Hematopoietic multipotent progenitor cell treated with erythropoietin and hydrocortisone succinate and interleukin-3 and kit ligand, for 4 days (in vitro differentiated cells): ENCODE measurements at places on chromosomes 11 and 22.

GRCh38 chr11:8002676-8003075, 15.5 kb downstream of the EIF3F start:
- no peak for DNase-seq

- DNase-seq, result no peak
Measured at GRCh38 chr11:96275801-96276594, 67.0 kb downstream of the MAML2 start.

GRCh38 chr22:47029244-47030074, 267.0 kb downstream of the TBC1D22A start:
- DNase-seq, result no peak

DNA sequence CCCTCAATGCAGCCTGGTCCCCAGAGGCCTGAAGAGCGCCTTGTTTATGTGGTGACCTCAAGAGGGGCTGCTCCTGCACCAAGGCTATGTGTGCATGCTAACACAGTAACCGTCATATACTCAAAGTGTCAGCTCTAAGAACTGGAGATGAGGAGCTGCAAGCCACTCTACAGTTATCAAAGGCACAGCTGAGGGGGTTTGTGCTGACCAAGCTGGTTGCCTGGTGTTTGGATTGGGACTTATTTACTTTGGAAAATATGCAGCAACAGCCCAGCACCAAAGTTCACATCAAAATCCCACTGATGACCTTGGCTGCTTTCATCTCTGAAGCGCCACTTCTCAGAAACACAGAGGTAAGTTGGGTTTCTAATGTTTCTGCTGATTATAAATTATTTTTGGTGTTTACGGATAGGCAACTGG, at the start of gene SERPIND1:
Gene SERPIND1, plus strand, starts transcription at position 321 of the 420 bp plus-strand sequence. CDS start 5,200 bp downstream, outside the sequence.
- no peak for DNase-seq

DNA sequence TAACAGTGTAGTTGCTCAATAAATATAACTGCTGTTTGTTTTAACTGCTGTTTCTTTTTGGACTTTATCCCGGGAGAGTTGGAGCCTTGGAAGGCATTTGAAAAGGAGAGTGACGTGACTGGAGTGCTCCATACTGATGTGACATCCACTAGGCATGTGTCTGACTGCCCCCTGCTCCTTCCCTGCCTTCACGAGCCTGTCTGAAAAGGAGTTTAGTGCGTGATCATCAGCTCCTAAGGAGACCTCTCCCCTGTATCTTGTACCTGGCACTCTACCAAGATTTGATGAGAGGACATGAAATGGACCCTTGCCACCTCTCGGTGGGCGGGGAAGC, 22.9 kb downstream of the ZBTB16 start:
- DNase-seq, result no peak

DNA sequence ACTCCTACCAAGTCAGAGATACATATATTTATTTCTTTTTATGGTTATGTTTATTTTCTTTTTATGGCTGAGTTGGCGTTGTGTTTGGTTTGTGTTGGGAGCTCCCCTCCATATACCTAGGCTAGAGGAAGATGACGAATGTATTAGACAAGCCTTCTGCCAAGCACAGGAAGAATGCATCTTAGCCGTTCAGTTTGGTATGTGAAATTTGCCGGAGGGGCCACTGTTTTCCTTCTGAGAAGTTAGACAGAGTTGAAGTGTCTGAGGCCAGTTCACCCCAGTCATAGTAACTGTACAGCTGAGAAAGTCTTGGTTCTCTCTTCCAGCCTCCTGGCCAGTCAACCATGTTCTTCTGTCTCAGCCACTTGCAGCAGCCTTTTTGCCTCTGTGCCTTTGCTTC, 29.8 kb downstream of the TEAD1 start:
- no peak for DNase-seq

DNA sequence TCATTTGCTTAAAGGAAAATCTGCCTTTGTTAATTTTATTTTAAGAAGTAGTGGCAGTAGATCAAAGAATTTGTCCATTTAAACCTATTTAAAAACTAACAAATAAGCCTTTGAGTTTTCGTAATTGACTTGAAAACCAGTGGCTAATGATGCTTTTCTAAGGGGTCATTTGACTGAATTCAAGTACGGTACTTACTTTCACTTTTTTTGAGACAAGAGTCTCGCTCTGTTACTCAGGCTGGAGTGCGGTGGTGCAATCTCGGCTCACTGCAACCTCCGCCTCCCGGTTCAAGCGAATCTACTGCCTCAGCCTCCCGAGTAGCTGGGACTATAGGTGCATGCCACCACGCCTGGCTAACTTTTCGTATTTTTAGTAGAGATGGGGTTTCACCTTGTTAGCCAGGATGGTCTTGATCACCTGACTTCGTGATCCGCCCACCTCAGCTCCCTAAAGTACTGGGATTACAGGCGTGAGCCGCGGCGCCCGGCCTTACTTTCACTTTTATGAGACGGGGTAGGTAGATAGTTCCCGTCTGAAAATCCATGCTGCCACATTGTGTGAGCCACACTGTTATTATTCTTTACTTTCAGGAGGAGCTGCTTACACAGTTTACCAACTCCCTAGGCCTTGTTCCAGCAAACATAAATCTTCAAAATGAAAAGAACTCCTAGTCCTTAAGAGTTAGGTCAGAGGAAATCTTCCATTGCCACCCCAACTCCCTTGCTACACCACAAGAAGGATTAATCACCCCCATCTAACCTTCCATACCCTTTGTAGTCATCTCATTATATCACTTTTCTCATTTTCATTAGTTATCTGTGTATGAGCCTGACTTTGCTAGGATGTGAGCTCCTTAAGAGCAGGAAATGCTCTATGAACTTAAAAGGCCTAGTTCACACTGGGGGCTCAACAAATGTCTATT, 926.6 kb upstream of the CCDC90B start:
- no peak for DNase-seq

DNA sequence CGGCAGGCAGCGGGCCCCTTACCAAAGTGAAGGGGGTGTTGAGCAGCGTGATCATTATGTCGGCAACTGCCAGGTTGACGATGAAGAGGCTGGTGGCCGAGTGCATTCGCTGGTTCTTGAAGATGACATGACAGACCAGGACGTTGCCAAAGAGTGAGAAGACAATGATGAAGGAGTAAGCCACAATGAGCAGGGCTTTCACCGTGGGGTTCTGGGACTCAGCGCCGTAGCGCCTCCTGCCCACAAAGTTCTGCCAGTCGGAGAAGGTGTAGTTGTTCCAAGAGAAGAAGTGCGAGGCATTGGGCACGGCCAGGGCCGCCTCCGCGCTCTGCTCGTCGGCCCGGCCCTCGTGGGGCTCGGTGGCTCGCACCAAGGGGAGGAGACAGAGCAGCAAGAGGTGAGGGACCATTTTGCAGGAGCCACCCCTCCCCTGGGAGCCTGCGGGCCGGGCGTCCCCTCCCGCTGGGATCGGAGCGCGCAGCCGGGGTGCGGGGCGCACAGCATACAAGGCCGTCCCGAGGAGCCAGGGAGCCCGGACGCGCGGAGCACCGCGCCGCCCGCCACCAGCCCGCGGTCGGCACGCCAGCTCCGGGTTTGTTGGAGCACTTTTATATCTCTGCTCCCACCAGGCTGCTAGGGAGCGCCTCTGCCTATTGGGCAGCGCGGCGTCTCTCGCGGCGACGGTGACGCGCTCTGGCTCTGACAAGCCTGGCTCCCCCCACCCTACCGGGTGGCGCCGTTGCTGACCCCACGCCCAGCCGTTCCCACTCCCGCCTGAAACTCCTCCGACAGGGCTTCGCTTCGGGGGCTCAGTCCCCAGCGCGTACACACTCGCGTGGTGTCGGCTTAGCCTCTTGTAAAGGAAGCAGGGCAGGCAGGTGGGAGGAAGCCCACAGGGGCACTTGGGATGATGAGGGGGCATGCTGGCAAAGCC, at the start of gene GPR83:
Gene GPR83, minus strand, starts transcription at position 581 of the 934 bp plus-strand sequence. Its CDS starts 172 bp downstream, at position 409.
- DNase-seq, result peak; percentile 58

DNA sequence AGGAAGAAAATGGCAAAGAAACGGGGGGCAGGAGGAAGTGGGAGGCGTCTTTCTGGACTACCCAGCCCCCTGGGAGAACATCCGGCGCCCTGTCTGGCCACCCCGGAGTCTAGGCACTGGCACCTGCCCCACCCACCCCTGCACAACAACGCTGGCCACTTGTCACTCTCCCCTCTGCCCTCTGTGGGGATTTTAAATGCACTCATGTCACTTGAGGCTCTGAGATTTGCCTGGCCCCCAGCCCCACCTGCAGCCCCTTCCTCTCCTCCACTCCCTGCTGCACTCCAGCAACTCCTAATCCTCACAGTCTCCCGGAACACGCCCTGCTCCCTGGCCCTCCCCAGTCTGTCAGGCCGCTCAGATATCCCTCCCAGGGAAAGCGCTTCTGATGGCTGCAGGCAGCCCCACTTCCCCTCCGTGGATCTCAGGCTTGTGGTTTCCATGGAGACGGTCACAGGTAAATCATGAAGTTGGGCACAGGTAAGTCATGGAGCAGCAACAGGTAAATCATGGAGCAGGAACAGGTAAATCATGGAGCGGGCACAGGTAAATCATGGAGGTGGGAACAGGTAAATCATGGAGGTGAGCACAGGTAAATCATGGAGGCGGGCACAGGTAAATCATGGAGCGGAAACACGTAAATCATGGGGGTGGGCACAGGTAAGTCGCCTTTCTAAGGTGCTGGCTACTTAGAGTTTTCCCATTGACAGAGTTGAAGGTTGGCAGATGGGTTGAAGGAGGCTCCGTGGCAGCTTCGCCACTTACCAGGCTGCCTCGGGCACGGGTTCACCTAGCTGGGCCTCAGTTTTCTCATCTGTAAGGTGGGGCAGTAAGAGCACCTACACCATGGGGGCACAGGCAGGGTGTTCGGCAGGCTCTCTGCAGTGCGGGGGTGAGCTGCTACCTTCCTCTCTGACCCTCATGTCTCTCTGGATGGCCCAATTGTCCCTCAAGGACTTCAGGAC, 79.0 kb upstream of the SHISAL1 start:
- no peak for DNase-seq

DNA sequence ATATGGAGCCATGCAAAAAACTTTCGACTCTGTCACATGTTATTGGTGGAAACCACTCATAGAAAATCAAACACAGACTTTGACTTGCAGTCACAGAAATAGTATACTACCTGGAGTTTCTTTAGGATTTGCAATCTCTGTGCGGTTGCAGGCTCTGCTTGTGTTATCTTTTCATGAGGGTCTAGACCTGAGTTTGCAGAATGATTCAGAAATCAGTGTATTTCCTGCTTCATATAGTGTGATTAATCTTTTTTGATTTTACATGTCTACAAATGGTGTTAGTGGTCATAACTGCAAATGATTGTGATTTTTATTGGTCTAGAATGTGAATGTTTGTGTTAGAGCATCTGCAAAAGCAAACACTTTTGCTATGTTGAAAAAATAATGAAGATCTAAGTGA, 690.2 kb downstream of the NTM start:
- no peak for DNase-seq

GRCh38 chr22:28629420-28630176, 50.0 kb downstream of the TTC28 start:
- no peak for DNase-seq

- no peak for DNase-seq
Measured at GRCh38 chr11:4611986-4612385, 4.0 kb upstream of the TRIM68 start.

- peak; percentile 79 for DNase-seq
Measured at GRCh38 chr11:110711776-110712658, at the start of gene ARHGAP20. Gene ARHGAP20 (minus strand): TSS chr11:110712437. CDS start chr11:110712231, 206 bp downstream.

GRCh38 chr11:65672180-65672860, 9.6 kb upstream of the RELA start:
- no peak for DNase-seq

DNA sequence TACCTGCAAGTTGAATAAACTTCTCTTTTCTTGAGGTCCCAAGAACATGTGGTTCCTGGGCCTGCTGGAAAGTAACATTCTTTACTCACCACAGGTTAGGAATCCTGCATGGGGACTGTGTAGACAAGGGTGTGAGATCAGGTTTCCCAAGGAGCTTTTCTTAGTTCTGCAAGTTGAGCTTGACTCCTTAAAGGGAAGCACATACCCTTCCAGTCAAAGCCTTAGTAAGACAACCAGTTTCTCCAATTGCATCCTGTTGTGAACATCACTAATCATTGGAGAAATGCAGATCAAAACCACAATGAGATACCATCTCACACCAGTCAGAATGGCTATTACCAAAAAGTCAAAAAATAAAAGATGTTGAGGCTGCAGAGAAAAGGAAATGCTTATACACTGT, 48.3 kb upstream of the PAK1 start:
- no peak for DNase-seq

GRCh38 chr11:429931-430456, 11.8 kb downstream of the ANO9 start:
- DNase-seq, result no peak

- DNase-seq, result no peak
Measured at GRCh38 chr11:121152764-121153163, 51.7 kb downstream of the TECTA start.

GRCh38 chr11:73889019-73889418, 12.2 kb downstream of the PAAF1 start:
- no peak for DNase-seq

- peak; percentile 52 for DNase-seq
Measured at GRCh38 chr11:27705873-27706820, 5.9 kb upstream of the BDNF start.

- DNase-seq, result no peak
Measured at GRCh38 chr11:84022201-84022600, 736.0 kb upstream of the CCDC90B start.

- no peak for DNase-seq
Measured at GRCh38 chr11:19984048-19984742, 176.1 kb downstream of the DBX1 start.

DNA sequence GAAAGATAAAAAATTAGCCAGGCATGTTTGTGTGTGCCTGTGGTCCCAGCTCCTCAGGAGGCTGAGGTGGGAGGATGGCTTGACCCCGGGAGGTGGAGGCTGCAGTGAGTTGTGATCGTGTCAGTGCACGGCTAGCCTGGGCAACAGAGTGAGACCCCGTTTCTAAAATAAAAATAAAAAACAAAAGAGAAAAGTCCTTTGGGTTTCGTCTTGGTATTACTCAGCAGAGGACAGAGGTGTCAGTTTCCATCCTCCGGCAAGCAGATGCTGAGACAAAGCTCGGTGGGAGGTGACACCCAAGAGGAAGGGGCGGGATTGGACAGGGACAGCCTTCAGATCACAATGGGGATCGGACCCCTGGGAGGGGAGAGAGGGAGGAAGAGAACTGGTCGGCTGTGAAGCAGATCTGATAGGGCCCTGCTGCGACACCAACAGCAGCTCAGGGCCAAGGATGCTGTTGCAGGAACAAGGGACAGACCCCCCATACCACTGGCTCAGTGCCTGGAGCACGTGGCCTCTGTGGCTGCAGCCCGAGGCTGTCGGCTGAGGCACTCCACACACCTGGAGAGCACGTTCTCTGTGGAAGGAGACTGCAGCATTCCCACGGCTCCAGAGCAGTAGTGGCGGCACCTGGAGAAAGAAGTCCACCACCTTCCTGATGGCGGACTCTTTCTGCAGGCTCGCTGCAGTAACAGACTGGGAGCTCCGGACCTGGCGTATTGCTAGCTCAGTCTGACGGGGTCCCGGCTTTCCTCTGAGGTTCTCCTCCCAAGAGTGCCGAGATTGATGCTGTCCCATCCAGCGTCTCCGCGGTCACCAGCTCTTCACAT, 5.2 kb upstream of the BID start:
- no peak for DNase-seq

- no peak for DNase-seq
Measured at GRCh38 chr11:83663988-83664387, 377.8 kb upstream of the CCDC90B start.
